Activated CD8-positive, alpha-beta memory T cell treated with anti-CD3 and anti-CD28 coated beads, Interleukin-2, amount 50 U/mL, for 48 hours (primary cell): ENCODE measurements at places on chromosomes 4 and X.

DNA sequence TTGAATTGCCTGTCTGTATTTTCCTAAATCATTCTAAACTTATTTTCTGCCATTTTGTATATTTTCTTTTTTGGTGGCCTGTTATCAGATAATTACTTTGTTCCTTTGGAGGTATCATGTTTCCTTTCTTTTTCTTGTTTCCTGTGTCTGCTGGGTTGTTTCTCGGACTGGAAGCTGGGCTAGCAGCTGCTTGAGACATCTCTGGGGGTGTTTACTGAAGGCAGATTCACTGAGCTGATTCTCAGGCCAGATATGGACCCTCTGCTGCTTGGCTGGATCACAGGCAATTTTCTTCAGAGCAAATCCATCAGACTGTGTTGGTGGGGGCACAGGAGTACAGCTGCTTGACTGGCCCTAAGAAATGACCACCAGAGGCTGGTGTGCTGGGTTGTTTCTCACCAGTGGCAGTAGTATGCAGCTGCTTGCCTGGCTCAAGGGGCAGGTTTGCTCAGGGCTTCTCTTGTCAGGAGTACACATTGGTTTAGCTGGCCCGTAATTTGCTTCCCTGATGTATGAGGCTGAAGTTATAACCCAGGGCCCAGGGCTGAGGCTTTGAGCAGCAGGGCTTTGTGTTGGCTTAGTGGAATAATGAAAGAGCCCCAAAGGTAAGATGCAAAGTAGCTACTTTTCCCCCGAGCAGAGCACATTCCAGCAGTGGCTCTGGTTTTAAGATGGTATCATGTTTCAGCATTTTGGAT, 680.6 kb downstream of the TECRL start:
- DNase-seq: no peak

GRCh38 chr4:76984127-76984526, 34.6 kb downstream of the SEPTIN11 start:
- DNase-seq: no peak

DNA sequence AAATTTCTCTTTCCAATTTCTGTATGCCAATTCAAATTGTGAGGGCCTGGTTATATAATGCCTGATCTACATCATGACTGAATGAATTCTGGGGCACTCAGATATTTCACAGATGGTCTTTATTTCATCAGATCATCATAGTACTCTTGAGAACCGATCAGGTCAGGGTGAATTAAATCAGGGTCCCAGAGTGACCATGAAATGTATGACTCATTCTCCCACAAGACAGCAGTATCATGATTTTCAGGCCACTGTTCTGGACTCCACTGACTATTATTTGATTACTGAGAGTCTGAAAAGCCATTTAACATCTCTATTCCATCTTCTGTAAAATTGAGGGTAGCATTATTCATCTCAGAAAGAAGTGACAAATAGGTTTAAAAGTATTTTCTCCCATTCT, 471.5 kb downstream of the ADGRL3 start:
- DNase-seq: no peak

GRCh38 chrX:21047034-21047455, 327.2 kb upstream of the CNKSR2 start:
- DNase-seq: no peak

- no peak for DNase-seq
These were observed 28.6 kb downstream of the IDS start for GRCh38 chrX:149476513-149476912.

GRCh38 chrX:10496345-10496965, 123.9 kb downstream of the MID1 start:
- no peak for DNase-seq

DNA sequence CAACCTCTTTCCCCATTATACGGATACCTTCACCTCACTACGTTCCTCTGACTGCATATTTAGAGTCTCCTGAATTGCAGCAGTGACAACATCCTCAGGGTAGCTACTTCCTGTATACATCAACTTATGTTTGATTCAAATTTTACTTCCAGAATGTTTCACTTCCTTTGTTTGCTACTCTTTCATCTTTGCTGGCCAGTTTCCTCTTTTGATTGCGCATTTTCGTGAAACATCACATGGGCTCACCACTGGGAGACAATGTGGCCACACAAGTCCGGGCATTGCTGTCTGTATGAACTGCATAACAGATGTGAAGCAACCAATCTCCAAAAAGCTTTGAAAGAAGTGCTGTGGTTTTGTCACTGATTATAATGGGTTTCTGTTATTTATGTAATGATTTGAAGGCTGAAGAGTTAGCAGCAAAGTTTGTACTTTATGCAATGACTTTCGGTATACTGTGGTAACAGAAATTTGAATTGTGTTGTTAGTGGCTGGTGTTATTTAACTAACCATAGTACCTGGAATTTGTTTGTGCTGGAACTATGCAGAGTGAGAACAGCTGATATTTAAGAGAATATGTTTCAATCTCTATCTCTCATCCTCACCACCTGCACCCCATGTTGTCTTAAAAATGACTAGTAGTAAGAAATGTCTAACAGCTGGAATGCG, 7.4 kb downstream of the SNCA start:
- no peak for DNase-seq

DNA sequence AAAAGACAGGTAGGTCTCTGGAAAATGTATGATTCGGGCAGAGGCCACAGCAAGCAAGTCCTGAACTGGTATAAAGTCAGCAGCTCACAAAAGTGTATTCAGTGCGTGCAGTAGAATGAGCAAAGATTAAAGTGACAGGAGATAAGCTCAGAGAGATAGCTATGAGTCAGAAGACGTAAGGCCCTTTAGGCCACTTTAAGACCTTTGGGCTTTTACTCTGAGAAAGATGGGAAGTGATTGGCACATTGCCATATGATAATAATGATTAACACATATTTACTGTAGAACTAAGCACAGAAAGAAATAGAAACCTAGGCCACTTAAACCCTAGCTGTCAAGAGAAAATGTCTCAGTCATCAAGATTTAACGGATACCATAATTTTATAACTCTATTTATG, 51.7 kb downstream of the TBCK start:
- DNase-seq: no peak
